CD4-positive, alpha-beta T cell treated with Interleukin-12 subunit alpha and Interleukin-12 subunit beta, for 1 hour (primary cell): ENCODE measurements at places on chromosomes 3 and 15.

DNA sequence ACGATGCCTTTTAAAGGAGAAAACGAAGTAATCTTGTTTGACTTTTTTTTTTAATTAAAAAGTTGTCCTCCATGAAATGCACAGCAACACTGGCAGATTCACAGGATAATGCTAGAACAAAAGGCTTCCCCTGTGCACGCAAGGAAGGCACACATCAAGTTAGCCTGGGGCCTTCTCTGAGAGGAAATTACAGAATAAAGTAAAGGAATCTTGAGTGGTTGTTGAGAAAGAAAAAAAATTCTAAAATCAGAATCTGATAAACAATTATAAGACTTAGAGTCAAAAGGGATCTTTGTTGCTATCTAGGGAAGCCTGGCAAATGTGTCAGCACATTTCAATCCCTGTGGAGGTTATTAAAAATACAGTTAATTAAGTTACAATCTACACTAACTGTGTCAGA is 946.0 kb downstream of the IGSF11 start:
- no peak for DNase-seq

DNA sequence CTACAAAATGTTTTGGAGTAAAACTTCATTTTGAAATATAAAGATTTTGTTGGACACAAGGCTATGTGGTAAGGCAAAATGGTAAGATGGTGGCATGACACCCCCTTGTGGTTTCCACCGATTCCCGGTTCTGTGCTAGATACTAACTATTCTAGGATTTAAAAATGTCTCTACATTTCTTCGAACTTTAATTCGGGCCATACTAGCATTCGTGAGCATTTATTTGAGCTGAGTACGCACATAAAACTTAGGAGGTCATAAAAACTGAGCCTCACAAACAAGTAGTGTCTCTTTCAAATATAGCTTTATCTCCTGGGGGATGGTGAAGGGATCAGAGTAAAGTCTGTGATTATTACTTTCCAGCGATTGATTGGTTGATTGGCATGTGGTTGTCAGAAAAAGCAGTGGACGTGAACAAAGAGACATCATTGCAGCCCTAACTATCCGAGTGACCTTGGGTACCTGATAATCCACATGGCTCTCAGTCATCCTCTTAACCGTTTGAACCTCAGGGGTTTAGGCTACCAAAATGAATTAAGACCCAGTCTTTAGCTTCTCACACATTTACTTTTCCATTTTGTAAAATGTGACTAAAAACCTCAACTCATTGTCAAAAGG is 1.1 kb upstream of the ZNF639 start:
- DNase-seq: peak; percentile 31

DNA sequence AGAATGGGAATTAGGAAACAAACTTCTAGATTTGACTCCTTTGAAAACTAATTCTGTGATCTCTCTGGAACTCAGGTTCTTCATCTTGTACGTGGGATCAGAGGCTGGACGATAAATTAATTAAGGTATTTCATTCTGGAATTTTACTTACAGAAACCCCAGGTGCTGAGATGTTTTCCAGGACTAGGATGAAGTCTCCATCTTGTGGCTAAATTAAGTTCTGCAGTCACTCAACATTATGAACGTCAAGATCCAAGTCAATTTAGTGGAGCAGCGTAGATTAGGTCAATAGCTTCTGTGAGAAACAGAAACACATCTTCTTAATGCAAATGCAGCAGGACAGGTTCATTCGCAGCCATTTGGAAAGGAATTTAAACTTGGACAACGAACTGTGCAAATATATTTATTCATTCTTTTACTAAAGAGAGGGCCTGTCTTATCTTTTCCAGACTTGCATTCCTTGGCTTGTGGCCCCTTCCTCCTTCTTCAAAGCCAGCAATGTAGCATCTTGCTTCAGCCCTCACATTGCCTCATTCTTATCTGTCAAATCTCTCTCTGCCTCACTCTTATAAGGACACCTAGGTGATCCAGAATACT is 26.7 kb upstream of the TMC3 start:
- peak; percentile 62 for DNase-seq

- no peak for DNase-seq
These were observed 71.8 kb downstream of the MINDY2 start for GRCh38 chr15:58842713-58843396.

GRCh38 chr15:88181613-88182012 is 74.9 kb downstream of the NTRK3 start:
- DNase-seq: no peak

DNA sequence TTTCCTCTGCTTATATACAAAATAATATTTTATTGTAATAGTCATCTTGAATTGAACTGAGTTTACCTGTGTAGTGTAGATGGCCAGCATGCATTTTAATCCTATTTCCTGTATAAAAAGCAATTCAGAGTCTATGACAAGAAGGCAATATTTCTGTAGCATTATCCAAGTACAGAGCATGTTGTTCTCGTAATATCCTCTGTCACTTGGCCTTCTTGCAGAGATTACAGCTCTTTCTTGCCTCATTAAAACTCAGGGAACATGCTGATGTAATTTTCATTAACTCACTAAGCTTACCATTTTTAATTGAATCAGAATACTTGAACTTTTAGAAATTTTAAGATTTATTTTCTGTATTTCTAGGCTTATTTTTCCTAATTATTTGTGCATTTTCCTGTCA is 203.3 kb upstream of the AGTR1 start:
- no peak for DNase-seq

DNA sequence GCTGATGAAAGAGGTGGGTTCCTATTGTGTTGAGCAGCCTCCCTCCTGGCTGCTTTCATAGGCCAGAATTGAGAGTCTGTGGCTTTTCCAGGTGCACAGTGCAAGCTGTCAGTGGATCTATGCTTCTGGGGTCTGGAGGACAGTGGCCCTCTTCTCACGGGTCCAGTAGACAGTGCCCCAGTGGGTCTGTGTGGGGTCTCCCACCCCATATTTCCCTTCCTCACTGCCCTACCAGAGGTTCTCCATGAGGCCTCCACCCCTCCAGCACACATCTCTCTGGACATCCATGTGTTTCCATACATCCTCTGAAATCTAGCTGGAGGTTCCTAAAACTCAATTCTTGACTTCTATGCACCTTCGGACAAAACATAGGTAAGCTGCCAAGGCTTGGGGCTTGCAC is 201.2 kb downstream of the FAM43A start:
- no peak for DNase-seq

DNA sequence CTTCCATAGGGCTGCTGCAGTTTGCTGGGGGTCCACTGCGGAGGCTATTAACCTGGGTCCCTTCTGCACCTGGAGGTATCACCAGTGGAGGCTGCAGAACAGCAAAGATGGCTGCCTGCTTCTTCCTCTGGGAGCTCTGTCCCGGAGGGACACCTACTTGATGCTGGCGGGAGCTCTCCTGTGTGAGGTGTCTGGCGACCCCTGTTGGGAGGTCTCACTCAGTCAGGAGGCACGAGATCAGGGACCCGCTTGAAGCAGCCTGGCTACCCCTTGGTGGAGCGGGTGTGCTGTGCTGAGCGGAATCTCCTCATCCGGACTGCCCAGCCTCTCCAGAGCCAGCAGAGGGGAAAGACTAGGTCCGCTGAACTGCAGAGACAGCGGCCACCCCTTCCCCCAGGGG is 56.0 kb upstream of the CTXND1 start:
- no peak for DNase-seq

GRCh38 chr15:39140060-39140604 is 440.7 kb upstream of the THBS1 start:
- DNase-seq: no peak

GRCh38 chr3:35727179-35727578 is 87.9 kb downstream of the ARPP21 start:
- no peak for DNase-seq

GRCh38 chr3:48429960-48430707 is at the start of gene PLXNB1:
PLXNB1 (minus strand) TSS chr3:48430086; CDS start chr3:48424611, 5,475 bp downstream.
- no peak for DNase-seq

DNA sequence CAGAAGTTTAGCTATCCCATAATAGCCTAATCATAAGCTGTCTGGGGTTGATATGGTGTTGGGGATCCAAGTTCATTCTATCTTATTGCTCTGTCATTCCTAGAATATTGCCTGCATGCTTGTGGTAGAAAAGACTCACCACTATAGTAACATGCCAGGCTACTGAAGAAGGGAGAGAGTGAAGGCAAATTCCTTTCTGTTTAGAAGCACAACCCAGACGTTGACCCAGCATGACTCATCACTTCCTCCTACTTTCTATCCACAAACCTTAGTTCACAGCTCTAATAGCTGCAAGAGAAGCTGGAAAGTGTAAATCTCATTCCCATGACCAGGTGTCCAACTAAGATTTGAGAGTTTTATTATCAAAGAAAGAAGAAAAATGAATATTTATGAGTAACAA is 57.8 kb upstream of the NMD3 start:
- DNase-seq: no peak

DNA sequence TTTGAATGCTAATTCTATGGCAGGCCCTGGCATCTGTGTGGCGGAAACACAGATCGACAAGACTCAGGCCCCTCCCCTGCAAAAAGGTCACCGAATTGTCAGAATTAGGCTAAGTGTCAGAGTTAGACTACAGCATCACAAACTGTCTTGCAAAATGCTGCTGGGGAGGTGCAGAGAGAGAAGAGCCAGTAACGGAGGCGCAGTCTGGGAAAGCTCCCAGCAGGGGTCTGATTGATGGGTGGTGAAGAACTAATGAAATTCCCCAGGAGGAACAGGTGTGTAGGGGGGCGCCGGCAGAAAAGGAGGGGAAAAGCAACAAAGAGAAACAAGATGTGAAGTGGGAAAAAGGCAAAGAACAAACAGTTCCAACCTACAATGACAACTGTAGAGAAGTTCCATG is 72.7 kb upstream of the TAMM41 start:
- no peak for DNase-seq

GRCh38 chr15:81160312-81161159 is 26.5 kb downstream of the CFAP161 start:
- no peak for DNase-seq

- DNase-seq: peak; percentile 34
These were observed at the start of gene C15orf62 for GRCh38 chr15:40769274-40770146. C15orf62 (plus strand) TSS chr15:40769980; CDS start chr15:40770496, 516 bp downstream.

GRCh38 chr3:42161050-42161935 is 70.1 kb downstream of the TRAK1 start:
- DNase-seq: no peak

DNA sequence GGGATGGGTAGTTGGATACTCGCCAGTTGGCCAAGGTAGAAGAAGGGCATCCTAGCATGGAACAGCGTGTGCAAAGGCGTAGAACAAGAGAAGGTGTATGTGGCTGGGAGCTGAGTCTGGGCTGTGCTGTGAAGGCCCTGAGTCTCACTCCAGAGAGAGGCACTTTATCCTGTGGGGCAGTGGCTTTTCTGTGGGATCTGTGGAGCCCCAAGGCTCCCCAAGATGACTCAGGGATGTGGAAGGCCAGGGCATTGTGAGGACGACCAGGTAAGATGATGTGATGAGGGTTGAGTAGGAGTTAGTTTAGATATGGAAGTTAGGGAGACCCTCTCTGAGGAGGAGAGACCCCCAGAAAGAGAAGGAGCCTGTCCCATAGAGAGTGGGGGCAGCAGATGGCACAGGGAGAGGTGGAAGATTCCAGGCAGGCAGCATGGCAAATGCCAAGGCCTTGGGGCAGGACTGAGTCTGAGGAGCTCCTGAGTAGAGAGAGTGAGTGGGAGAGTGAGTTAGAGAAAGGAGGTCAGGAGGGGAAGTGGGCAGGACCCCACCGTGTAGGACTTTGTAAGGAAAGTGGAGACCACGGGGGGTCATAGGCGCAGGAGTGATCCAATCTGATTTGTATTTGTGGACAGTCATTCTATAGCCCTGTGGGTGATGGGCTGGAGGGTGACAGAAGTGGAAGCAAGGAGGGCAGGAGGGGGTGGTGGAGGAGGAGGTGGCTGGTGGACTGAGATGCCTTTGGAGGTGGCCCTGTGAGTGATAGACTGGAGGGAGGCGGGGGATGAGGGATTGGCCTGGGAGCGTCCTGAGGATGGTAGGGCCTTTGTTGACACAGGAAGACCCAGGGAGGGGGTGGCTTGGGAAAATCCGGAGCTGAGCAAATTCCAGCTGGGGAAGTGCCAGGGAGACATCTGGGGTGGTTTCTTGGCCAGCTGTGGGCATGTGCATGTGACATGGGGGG is 50.3 kb downstream of the FBLN2 start:
- no peak for DNase-seq

- DNase-seq: no peak
These were observed 1.6 kb upstream of the UBE2Q2 start for GRCh38 chr15:75841626-75842025.

DNA sequence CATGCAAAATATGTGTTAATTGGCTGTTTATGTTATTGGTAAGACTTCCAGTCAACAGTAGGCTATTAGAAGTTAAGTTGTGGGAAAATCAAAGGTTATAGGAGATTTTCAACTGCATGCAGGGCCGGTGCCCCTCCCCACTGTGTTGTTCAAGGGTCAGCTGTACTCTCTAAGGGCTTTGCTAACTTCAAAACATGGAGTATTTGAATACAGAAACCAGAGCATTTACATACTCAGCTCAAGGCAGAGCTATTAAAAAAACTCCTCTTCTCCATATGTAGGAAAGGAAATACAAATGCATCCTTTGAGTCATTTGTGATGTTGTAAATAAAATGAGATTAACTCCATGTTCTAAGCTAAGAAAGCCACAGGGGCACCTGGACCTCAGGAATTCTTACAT is 16.8 kb downstream of the IL17RB start:
- no peak for DNase-seq

DNA sequence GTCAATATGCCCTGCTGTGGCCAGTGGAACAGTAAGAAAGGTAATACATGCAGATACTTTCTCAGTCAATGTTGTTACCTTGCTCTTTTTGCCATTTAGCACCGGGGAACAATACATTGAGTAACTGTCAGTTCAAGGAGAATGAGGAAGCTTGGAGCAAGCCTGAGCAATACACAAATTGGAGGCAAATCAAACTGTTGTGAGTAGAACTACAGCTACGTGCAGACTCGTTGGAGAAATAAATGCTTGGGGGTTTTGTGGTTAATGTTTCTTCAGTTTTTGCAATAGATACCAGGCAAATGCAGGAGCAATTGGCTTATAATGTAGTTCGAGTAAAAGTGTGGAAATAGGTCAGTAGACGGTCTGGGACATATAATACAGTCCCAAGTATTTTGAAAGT is 587.3 kb upstream of the ROBO1 start:
- DNase-seq: no peak

- DNase-seq: no peak
These were observed 75.7 kb upstream of the SLC4A7 start for GRCh38 chr3:27559835-27560234.

DNA sequence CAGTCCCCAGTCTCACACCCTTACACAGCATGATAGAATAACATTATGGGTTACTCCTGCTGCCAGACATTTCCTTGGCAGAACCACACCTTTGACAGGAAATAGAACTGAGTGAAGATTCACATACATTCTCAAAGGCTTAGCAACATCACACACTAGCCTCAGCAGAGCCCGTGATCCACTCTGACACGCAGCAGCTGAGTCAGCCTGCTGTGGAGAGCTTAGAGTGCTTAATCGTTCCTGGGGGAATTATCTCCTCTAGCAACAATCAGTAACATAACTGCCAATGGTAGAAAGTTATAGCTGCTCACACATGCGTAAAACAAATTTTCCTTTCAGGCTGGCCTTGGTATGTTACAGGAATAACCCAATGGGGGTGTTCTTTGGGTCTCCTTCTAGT is 382.1 kb downstream of the GAP43 start:
- DNase-seq: no peak
